ENCODE measurements at places on chromosomes 5 and 9.

DNA sequence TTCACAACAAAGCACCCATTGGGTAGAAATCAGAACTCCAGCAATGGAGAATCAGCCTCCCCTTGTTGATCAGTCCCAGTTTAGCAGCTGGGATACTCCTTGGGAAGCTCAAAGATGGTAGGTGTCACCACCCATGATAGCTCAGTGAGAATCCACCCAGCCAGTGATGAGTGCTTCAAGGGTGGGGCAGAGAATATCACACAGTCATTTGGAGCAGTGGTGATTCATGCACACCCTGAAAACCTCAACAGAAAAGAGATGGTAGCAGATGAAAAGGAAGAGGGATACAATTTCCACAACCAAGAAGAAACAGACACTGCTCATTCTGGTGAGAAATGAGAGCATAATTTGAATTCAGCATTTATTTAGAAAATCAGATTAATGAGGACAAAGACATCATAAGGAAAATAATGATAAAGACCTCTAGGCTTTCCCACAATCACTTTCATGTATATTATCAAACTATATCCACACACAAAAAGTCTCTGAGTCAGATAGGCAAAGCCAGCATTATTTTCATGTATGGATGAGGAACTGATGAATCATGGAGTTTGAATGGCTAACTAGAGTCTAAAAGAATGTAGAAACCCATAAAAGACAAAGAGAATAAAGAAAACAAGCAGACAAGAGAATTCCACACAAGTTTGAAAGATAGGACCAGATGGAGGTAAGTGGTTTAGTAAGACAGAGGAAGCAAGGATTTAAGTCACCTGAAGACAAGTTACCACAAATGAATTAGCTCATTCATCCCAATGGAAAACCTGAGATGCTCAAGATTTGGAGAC is 82.9 kb downstream of the FEM1C start:
- DNase-seq: no peak

DNA sequence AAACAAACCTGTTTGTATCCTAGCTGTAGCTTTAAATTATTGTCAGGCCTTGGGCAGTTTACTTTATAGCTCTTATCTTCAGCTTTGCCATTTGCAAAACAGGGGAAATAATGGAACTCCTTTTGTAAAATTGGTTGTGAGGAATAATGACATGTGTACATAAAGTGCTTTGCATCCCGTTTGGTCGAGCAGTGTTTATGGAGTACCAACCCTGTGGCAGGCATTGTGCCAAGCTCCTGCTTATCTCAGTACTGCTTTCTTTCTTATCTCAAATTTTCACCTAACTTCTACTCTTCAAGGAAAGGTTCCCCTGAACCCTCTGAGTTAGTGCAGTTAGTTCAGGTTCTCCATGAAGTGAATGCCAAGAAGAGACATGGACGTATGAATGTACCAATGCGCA is 9.4 kb upstream of the TENT2 start:
- no peak for DNase-seq

DNA sequence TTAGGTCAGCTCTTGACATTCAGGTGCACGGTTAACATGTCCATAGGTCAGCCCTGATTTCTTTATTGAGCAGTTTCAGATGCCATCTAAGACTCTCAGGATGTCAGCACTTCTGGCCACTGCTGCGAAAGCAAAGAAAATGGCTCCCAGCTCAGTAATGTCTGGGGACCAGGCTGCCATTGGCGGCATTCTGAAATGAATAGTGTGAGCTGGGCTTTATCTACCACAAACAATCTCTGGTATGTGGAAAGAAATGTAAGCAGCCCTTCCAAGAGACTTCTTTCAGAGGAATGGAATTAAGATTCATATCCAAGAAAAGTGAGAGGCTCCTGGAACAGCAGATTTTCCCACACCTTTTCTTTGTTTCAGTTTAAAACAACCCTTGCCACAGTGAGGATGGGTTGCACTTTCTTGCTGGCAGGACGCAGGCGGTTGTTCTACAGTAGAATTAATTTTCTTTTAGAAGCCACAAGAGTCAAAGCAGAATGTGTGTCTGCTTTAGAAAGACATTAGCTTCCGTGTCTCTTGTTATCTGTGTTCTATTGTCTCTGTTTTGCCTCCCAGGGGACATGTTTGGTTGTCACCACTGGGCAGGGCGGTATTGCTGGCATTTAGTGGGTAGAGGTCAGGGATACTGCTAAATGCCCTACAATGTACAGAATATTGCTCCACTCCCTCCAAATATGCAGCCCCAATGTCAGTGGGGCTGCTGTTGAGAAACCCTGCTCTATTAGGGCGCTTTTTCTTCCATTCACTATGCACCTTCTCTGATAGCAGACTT is 149.9 kb upstream of the ANKH start:
- no peak for DNase-seq

DNA sequence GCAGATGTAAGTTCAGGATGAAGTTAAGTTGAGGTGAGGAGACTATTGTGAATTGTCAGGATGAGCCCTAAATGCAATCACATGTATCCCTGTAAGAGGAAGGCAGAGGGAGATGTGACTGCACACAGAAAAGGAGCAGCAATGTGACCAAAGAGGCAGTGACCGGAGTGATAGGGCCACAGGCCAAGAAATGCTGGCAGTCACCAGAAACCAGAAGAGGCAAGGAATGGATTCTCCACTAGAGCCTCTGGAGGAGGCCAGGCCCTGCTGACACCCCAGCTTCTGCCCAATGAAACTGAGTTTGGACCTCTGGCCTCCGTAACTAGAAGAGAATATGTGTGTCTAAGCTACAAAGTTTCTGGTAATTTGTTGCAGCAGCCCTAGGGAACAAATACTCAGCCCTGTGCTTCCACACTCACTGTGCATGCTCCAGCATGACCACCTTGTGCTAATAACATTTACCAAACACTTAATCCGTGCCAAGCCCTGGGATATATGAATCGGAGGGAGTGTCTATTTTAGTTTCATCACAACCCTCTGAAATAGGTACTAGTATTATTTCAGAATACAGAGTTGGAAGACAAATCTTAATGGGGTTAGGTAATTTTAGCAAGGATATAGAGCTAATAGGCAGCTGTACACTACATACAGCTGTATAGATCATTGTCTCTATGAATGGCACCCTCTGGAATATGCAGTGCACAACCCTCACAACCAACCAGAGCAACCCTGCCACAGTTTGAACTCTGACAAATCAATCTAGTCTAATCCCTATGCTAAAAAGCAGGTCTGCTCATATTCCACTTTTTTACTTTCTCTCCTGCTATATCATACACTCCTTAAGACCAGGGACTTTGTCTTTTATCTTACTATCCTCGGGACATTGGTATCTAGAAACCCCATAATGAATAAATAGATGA is 7.8 kb upstream of the GPX8 start:
- peak; percentile 22 for DNase-seq

DNA sequence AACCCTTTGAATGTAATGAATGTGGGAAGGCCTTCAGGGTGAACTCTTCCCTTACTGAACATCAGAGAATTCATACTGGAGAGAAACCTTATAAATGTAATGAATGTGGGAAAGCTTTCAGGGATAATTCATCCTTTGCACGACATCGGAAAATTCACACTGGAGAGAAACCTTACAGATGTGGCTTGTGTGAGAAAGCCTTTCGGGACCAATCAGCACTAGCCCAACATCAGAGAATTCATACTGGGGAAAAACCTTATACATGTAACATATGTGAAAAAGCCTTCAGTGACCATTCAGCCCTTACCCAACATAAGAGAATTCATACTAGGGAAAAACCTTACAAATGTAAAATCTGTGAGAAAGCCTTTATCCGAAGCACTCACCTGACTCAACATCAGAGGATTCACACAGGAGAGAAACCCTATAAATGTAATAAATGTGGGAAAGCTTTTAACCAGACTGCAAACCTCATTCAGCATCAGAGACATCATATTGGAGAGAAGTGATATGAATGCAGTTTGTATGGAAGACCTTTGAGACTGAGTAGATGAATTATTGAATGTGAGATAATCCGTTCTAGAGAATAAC is 24.6 kb downstream of the ZNF454 start:
- no peak for DNase-seq

- DNase-seq: peak; percentile 59
Measured at GRCh38 chr9:85016384-85017006, 347.0 kb downstream of the NTRK2 start.

DNA sequence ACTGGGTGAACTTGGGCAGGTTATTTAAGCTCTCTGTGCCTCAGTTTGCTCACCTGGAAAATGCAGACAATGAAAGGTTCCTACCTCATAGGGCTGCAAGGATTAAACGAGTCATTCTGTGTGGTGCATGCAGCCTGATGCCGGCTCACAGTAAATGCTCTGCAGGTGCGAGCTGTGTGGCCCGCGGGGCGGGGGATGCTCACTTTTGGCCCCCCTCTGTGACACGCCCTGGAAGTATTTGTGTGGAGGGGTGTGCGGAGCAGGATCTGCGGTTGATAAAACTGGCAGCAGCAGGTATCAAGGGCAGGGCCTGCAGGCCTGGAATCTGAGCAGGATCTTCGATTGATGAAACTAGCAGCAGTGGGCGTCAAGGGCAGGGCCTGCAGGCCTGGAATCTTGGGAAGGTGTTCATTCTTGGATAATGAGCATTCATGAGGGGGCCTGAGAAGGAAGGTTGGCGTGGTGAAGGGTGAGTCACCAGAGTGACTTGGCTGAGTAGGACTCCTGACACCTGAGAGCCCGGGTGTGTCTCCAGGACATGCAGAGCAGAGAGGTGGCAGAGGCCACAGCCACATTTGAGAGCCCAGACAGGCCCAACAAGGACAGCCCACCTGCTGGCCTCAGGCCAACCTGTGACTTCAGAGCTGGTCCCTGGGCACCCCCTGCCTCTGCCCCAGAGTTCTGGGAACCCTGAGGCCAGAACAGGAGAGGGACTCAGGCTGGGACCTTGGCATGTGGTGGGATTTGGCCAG is 11.9 kb downstream of the UNC5A start:
- no peak for DNase-seq

DNA sequence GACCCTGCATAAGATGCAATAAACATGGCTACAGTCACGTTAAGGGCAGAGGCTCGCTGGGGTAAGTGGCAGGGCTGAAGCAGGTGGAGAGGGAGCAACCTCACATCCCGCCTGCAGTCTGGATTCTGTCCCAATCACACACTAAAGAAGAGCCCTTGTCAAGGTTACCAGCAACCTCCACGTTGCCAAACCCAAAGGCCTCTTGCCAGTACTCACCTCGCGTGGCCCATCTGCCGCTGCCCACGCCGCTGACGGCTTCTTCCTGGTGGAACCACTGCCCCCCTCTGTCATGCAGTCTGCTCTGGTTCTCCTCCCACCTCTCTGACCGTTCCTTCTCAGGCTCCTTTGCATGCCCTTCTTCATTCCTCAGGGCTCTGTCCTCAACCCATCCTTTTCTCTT is 8.8 kb downstream of the AQP7 start:
- DNase-seq: no peak

DNA sequence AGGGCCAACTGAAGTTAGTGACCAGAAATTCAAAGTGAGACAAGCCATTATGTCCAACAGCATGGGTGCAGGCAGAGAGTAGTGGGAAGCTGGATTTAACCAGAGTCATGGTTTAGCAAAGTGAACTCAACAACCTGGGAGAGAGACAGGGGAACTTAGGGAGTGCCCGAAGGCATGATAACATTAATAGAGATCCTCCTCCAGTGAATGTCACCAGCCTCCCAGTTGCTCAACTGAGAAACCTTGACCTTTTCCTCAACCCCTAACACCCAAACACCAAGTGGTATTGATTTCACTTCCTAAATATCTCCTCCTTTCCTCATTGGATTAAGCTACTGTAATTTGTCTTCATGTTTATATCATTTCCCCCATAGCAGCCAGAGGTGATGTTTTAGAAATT is 42.6 kb downstream of the HMGCS1 start:
- DNase-seq: no peak

GRCh38 chr9:127076860-127077643 is 45.4 kb downstream of the ANGPTL2 start:
- DNase-seq: no peak

- DNase-seq: no peak
Measured at GRCh38 chr5:95941756-95942155, 19.9 kb downstream of the ELL2 start.

- no peak for DNase-seq
Measured at GRCh38 chr9:81682177-81682576, 7.2 kb downstream of the TLE1 start.

DNA sequence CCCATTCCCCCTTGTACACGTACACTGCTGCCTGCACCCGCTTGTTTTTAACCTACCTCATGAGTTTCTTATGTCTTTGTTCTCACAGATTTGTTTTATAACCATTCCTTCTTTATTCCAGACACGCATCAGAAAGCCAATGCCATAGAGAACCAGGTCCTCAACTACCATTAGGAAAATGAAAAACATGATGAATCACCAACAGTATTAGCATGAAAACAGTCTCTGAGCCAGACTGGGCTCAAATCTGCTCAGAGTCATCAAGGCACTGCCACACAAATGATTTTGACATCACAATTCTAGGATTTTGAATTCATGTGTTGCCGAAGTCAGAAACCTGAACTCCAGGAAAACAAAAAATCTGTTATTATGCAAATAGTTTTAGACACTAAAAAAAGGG is 394.1 kb upstream of the GRIA1 start:
- no peak for DNase-seq

All from tongue (tissue), 3 donors.